ENCODE measurements at places on chromosomes 11 and 22.

GRCh38 chr11:69075421-69076128 lies 26.8 kb downstream of the TPCN2 start:
- no peak for DNase-seq

GRCh38 chr11:97909614-97910399 lies 1110.9 kb upstream of the CNTN5 start:
- no peak for DNase-seq

GRCh38 chr11:35079611-35080010 lies 59.4 kb upstream of the CD44 start:
- DNase-seq: no peak

DNA sequence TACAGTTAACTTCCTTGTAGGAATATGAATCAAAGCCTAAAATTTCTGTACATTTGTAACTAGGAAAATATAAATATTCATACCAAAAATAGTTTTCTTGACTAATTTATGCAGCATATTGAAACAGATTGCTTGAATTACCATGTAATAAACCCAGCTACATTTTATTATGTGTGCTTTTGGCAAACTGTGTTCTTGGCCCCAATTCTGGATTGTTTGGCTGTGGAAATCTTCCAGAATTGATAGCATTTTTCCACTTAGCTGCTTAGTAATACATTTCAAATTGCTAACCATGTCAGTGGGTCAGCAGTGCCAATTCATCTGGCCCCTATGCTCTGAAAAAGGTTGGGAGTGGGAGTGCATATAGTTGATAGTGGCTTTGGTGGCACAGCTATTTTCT lies 32.3 kb downstream of the PDHX start:
- DNase-seq: no peak

DNA sequence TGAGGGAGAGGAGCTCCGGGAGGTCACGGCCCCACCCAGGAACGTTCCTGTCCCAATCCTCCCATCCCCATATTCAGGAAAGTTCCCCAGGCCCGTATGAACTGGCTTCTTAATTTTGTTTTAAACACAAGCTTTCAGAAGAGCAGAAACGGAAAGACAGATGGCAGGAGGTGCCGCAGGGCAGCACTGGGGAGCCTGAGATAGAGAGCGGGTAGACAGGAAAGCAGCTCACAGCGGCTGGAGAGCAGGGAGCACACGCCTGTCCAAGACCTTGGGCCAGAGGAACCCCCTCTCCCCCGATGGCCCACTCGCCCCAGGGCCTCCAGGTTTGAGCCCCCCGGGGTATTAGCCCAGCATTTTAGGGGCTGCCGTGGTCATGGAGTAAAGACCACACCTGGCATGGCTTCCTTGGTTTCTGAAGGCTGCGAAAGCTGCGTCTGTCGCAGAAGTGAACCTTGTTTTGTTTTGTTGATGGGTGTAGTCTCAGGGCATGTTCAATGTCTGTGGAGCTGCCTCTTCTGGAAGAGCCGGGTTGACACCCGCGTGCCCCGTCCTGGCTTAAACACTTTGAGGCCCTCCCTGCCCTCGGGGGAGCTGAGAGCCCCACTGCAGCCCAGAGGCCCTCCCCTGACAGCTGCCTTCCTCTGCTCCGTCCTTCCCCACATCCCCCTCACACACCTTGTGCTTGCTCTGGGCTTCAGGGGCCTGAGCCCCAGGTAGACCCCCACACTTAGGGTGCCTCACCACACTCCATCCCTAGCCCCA lies 17.9 kb upstream of the KCNQ1OT1 start:
- DNase-seq: no peak

- no peak for DNase-seq
These were observed 55.5 kb upstream of the SLC5A12 start for GRCh38 chr11:26777372-26777808.

DNA sequence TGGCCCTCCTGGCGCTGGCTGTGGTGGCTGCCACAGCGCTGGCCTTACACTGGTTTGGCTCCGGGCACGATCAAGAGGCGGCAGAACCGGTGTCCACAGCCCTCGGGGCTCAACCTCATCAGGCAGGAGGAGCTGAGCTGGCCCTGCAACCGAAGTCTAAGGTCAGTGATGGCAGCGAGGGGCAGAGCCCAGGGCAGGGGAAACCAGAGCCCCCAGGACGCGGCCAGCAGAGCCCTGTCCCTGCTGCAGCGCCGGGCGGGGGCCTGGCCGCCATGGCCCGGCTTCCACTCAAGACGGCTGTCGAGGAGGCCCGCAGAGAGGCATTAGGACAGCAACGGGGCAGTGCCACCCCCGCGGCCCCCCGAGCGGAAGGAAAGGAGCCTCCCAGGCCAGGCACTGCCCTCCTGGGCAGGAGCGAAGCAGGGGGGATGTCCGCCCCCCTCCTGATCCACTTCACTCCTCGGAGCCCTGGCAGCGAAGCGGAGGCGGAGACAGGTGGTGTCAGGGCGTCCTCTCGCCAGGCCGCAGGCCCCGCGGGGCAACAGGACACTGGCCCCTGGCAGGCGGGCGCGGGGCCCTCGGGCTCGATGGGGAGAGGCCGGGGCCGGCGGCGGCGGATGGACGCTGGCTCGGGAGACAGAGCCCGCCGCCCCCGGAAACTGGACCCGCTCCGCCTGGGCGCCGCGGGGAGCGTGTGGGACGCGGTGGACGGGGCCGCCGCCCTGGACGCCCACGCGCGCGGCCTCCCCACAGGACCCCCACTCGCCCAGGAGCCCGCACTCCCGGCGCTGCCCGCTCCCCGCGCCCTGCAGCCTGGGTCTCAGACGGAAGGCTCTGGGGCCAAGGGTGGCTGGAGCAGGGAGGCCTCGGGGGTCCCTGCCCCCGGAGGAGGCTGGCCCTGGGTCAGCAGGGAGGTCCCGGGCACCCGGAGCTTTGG lies 895 bp downstream of the KLHDC7B start:
- DNase-seq: no peak

GRCh38 chr22:46956498-46957215 lies 194.2 kb downstream of the TBC1D22A start:
- DNase-seq: no peak

Measured in HEK293T (cell line).